ENCODE measurements at places on chromosomes 7 and 10.
A peak's percentile ranks its signal among the peaks of the same experiment; 100 is the strongest.

DNA sequence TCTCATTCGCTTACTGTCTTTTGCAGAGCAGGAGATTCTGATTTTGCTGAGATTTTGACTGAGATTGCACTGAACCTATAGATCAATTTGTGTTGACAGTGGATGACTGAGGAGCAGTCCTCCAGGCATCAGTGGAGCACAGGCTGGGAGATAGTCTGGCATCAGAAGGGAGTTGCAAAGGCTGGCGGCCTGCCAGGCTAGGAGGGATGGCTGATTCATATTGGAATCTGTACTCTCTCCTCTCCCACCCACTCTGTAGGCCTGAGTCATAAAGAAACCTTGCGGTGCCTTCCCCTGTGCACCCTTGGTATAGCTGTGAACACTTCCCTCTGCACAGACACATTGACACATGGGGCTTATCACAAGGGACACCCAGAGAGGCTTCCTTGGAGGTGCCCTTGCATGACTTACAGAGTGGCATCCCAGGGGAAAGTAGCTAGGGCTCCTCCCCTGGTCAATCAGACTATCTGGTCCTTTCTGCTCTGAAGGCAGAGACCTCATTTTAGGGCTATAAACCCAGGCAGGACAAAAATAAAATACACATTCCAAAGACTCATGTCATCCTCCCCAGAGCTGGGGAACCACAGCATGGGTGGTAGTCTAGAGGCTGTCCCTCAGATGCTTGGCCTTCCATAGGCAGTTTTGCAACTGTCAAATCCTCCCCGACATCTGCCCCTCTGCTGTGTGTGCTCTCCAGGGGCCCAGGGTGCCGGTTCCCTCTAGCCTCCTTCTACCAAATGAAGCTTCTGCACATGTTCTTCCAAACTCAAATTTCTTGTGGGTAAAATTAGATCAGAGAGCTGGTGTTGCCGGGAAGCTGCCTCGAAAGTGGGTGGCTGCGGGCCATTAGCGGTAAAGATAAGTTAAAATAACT, 37.4 kb upstream of the EEPD1 start:
- peak; percentile 75 for DNase-seq

DNA sequence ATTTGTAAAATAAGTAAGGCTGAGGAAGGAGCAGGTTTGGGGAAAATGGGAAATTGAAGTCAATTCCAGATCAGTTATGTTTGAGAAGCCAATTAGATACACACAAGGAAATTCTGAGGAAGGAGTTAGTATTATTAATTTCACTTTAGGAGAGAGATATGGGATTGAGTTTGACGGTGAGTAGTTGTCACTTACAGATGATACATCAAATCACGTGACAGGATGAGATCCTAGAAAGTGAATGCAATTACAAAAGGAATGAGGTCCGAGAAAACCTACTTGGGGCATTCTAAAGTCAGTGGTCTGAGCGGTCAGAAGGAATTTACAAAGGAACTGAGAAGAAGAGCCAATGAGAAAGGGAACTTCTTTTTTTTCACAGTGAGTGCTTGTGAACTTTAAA, 364.3 kb upstream of the TMEM229A start:
- no peak for DNase-seq

DNA sequence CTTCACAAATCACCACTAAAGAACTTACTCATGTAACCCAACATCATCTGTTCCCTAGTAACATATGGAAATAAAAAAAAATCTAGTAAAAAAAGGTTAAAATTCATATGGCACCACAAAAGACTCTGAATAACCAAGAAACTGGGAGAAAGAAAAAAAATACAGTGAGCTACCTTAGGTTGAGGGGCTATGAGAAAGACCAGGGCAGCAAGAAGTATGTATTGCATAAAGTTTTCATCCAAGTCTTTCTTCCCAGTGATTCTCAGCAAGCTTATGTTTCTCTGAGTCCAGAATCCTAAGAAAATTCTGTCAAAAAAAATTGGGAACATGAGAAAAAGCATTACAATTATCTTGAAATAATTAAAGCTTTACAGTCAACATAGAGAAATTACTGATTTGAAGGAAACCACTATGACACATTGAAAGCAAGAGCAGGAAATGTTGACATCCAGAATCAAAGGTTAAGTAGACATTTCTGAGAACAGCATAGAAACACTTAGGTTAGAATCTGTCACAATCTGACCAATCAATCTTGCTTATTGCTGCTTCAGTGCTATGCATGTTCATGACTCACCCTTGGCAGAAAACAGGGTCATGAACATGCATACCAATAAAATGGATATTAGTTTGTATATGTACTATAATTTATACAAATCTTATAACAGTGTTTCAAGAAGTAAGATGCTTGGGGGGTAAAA, 494.0 kb upstream of the POT1 start:
- no peak for DNase-seq

DNA sequence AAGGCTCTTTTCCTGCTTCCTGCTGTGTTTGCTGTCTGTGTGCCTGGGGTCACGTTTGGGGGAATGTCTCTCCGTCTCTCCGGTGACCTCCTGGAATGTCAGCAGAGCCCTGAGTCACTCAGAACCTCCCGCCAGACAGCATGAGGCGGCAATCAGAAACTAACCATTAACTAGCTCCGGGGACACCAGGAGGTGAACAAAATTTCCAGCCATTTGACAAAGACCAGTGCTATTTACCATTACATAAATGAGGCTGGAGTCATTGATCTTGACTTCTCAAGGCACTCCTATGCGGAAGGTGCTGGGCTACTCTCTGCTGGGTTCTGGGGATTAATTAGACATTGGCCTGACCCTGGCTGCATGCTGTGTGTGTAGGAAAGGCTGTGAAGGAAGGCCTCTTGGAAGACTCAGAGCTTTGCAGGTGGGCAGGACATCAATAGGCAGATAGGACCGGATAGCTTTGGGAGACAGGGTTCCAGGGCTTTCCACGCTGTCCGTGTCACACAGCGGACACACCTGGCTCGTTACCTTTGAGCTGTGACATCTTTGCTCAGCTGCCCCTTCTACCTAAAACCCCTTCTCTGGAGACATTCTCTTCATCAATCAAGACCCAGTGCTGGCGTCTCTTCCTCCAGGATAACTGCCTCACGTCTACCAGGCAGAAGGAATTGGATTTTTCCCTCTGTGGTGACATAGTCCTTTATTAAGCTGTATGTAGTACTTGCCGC, 77.0 kb downstream of the PFKFB3 start:
- no peak for DNase-seq

DNA sequence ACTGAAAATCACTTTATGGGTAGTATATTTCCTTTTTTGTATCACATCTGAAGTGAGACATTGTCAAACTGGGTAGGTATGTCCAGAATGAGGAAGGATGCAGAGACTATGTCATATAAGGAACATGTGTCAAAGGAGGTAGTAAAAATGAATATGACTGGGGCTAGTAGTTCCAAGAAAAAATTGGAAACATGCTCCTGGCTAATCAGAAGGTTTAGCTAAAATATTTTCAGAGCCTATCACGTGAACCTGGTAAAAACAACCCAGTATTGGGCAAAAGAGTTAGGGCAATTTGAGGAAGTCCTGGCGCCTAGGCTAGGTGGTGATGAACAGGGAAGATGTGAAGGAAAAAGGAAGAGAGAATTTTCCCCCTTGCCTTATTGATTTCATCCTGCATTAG, 26.4 kb downstream of the ENTPD1 start:
- no peak for DNase-seq

DNA sequence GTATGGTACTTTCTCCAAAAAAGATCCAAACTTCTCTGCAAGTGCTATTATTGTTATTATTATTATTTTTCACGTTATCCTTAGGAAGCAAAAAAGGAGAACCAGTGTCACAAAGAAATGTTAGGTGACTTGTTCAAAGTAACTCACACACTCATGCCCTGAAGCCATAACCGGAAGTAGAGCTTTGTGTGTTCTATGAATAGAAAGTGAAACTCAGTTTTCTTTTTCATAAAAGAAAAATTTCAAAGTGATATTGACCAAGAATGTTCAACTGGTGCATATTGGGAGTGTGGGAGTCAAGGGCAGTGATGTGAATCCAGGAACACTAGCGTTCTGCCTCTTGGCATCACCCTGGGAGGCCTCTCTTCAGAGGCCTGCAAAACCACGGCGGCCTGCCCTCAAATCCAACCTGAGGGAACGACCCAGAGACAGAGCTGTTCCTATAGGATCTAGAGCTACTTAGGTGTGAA, 106.1 kb downstream of the PRKCQ start:
- DNase-seq = peak; percentile 48

Measured in GM10248 (cell line).